ENCODE measurements at places on chromosomes 5 and 9.

DNA sequence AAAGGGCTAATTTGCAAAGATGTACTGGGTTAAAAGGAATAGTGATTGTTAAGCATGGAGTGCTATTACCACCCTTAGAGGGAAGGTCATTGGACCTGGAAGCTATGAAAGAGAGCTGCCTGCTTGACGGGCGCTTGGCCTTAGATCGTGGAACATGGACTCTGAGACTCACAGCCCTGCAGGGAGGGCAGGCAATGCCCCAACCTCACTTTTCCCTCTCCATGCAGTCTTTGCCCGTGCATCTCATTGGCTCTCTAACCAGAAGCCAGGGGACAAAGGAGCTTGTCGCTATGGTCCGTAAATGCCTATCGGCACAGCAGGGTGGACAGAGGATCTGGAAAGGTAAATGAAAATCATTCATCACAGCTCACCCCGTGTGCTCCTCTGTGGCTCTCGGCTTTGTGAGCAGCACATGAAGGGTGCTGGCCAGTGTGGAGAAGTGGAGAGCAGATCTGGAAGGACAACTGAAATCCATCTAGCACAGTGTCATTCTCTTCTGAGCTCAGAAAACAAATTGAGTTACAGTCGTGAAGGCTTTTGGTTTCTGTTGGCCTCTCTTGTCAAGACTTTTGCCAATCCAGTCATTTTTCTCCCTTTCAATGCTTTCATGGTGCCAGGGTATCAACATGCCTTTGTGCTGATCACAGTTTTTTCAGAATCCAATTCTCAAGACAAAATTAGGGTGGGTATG is 186.2 kb downstream of the SNX18 start:
- no peak for DNase-seq

DNA sequence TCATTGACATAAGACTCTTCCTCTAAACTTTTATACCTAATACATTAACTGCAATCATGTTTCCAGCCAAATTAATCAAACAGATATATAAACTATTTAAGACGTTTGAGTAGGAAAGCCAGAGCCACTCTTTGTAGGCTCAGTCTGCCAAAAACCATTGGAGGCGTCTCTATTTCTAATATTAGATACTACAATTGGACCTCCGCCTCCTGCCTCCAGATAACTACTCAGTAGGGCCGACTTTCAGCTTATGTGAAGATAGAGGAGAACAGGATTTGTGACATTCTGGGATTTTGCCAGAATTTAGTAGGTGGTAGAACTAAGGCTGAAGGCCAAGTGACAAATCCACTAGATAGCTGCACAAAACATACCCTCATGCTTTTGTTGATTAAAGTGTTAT is 463.0 kb downstream of the CETN3 start:
- DNase-seq: no peak

DNA sequence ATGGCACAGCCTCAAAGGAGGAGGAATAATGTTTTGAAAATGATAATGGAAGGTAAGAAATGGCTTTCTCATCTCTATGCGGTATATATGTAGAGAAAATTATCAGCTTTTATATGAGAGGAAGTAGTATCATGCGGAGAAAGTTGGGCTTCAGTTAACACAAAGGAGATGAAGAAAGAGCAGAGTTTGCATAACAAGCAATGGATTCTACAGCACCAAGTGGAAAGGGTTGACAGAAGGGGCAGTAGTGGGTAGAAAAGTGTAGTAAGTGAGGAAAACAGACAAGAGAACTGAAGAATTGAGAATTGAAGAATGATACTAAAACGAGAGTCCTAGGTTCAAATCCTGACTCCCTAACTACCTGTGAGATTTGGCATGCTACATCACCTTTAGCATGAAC is 51.0 kb downstream of the GNG10 start:
- no peak for DNase-seq

GRCh38 chr5:9439531-9440292 is 106.2 kb downstream of the SEMA5A start:
- DNase-seq: no peak

DNA sequence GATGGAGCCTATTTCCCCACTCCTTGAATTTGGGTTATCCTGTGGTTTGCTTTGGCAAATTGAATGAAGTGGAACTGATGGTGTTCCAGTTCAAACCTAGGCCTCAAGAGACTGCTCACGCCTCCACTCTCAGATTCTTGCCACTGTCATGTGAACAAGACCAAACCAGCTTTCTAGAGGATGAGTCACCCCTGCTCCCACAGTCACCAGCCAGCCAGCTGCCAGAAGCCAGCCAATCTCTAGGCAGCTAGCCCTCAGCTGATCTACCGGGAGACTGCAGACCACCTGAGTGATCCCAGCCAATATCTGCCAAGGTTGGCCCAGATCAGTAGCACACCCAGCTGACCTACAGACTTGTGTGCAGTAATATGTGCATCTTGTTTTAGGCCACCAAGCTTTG is 300.6 kb downstream of the TMEM38B start:
- DNase-seq: no peak

GRCh38 chr5:156379206-156379605 is 52.2 kb downstream of the SGCD start:
- no peak for DNase-seq

DNA sequence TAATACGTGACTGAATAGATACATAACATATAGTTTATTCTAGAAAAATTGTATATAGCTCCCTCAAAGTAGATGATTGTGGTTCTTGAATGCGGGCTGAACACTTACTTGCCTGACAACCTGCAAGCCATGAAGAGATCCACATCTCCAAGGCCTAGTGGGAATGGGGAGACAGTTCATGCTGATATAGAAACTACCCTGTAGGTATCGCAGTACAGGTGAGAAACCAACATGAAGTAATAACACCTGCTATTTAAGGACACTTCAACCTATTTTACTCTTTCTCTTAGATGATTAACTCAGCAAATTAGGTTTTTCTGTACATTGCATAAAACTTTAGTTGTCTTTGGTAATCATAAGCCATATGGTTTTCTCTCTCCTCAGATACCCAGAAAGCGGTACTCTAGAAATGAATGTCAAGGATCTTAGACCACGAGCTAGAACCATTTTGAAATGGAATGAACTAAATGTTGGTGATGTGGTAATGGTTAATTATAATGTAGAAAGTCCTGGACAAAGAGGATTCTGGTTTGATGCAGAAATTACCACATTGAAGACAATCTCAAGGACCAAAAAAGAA is 47.3 kb downstream of the UHRF2 start:
- no peak for DNase-seq

GRCh38 chr5:122366501-122366900 is 54.5 kb downstream of the SNCAIP start:
- DNase-seq: no peak

Data from stimulated activated CD4-positive, alpha-beta T cell treated with anti-CD3 and anti-CD28 coated beads, TNF-alpha, amount 100 ng/mL, for 1 hour (primary cell).